GM23338 (cell line): ENCODE measurements at places on chromosomes 5 and 9. TPM values are rescaled to one million over a fixed set of nuclear protein-coding genes. Genes with fewer than 3 reads are reported as not detected.

GRCh38 chr5:9381464-9381863, 164.4 kb downstream of the SEMA5A start:
- no peak for DNase-seq

DNA sequence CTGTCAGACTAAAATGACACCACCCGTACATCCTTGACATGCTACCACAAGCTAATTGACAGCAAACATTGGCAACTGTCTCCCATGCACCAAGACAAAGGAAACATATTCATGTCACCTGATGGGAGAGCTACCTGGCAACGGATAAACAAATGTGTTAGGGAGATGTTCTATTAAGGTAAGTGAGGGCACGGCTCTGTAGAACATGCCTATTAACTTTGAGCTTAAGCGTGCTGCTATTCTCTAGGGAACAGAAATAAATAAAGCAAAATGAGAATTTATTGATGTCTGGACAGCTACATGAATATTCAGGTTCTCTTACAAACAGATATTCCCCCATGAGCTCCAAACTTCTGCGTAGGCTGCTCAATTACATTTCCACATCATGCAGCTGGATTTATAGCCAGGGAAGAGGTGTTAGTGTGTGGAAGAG, 361.4 kb upstream of the RFX3 start:
- no peak for DNase-seq

The NTMT1 gene
- total RNA-seq: 44.2 and 59.4 TPM in 2 replicates

- DNase-seq: no peak
Measured at GRCh38 chr9:12658531-12659209, 34.5 kb upstream of the TYRP1 start.

The OLFM1 gene
- total RNA-seq: 30.4 and 40.1 TPM in 2 replicates

The IL5 gene
- not detected in 2 replicates for total RNA-seq

DNA sequence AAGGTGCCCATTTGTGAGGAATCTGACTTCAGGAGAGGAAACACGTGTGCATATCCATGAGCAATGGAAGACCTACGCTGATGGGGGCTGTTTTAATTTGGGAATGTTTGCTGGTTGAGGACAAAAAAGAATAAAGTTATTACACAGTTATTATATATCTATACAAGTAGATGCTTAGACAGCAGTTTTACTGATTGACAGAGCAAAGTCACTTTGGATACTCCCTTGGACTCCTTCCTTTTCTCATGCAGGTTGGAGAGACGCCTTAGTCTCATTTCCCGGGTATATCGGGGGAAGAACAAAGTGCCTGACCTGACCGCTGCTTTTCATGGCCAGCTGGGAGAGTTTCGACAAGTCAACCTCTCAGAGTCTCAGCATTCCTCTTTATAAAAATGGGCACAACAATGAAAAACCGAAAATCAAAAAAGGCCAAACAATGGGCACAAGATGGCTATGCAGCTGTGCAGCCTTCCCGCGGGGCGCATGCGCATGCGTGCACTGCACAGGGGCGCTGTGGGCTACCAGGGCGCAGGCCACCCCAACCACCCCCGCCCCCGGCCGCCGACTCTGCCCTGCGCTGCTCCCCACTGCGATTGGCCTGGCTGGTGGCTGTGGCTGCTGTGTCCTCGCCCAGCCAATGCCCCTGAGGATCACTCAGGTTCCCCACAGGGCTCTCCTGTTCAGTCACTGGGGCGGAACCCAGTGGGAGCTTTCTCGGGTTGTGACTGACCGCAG, 18.1 kb downstream of the NFIL3 start:
- DNase-seq: peak; percentile 14

- no peak for DNase-seq
Measured at GRCh38 chr5:117638581-117638980, 1064.0 kb upstream of the SEMA6A start.

- DNase-seq: no peak
Measured at GRCh38 chr9:120783602-120784047, 9.6 kb downstream of the FBXW2 start.

- DNase-seq: peak; percentile 45
Measured at GRCh38 chr9:130446101-130446861, 1.5 kb downstream of the ASS1 start.

DNA sequence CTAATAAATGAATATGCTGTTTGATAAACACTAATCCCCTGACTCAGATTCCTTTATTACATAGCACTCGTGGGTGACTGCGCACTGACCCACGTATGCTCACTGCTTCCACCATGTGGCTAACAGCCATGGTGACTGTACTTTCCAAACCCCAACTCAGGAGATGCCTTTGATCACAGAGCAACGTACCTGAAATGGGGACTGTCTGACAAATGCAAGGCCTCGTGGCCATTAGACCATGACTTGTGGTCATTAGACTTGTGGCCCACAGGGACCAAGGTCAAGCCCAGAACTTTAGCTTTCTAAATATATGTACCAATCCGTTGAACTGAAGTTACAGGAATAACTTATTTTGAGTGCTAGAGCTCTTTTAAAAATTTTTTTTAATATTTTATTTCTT, 46.6 kb downstream of the CYFIP2 start:
- DNase-seq: peak; percentile 65

GRCh38 chr5:178524093-178524882, 65.9 kb downstream of the COL23A1 start:
- DNase-seq: no peak

GRCh38 chr9:11088821-11089374, 476.1 kb upstream of the PTPRD start:
- no peak for DNase-seq

DNA sequence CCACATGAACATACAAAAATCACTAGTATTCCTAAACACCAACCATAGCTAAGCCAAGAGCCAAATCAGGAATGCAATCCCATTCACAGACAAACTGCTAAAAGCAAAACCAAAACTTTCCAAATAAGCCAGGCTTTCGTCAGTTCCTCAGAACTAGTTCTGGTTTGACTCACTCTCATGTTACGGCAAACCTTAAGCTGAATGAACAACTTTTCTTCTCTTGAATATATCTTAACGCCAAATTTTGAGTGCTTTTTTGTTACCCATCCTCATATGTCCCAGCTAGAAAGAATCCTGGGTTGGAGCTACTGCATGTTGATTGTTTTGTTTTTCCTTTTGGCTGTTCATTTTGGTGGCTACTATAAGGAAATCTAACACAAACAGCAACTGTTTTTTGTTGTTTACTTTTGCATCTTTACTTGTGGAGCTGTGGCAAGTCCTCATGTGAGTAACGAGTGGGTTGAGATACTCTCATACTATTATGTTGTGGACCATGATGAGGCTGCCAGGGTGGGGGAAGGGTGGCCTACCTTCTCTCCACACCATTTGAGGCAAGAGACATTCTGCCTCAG, at the start of gene PDCD1LG2:
PDCD1LG2 (plus strand) TSS at position 172 of the 572 bp plus-strand sequence. CDS start 12,016 bp downstream, outside the sequence.
- no peak for DNase-seq
